ENCODE measurements at places on chromosomes 1 and 21.
A peak's percentile ranks its signal among the peaks of the same experiment; 100 is the strongest.

DNA sequence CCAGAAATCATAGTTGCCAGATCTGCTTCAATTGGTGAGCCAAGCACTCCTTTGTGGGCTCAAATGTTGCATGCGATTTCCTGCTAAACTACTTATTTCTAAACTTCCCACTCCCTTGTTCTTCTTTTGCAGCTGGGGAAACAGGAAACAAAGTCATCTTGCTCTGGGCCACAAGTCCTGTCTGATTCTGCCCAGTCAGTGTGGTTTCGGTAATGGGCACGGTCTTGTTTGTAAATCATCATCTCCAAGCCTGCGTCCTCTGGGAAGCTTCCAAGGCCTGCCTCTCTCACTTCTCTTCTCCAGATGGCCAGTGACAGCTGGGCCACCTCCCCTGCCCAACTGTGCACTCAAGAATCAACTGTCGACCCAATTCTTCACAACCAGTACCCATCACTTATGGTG is 4.4 kb downstream of the S100A8 start:
- no peak for DNase-seq

DNA sequence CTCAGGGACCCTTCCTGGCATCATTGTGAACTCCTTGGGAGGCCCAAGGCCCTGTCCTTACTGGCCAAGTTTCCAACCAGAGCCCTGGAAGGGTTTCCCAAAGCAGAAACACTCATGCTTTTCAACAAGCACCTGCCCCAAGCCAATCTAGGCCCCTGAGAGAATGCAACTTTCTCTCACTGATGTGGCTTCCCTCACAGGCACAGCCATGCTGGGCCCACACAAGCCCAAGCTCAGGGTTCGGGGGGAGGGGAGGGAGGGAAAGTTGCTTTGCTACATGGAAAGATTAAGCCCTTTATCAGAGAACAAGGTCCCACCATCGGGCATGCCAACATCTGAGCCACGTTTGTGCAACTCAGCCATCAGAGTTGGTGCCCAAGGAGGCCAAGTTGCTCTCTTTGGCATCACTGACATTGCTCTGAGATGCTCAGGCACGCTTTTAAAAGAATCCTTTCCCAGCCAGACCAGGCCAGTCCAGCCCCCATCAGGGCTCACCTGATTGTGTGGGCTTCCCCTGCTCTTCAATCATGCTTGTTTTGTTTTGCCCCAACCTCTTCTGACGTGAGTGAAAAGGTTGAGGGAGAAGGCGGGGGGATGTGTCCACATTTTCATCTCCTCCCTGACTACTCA is 43.5 kb downstream of the RIMS3 start:
- no peak for DNase-seq

DNA sequence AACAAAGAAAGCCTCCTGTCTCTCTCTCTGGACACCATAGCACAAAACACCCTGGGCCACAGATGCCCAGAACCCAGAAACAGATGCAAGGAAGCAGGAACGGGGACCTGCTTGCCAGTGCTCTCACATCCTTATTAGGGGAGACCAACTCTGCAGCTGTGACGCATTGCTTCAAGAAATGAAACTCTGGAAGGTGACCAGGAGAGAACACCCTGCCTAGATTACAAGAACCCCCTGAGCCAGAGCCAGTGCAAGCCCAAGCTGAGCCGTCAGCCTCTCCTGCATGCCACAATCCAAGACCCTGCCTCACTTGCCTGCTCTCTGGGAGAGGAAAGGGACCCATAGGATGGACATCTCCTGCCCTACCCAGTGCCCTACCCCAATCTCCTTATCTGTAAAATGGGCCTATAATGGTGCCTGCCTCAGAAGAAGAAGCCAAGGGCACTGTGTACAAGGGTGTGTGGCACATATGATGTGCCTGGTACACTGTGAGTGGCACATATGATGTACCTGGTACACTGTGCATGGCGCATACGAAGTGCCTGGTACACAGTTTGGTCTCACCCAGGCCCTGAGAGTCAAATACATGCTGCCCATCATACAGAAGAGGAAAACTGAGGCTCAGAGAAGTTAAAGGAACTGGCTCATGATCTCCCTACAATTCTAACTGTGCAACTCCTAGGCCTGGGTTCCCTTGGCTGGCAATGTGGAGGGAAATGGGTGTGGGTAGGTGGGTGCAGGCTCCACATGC is 16.8 kb upstream of the FAM131C start:
- no peak for DNase-seq

DNA sequence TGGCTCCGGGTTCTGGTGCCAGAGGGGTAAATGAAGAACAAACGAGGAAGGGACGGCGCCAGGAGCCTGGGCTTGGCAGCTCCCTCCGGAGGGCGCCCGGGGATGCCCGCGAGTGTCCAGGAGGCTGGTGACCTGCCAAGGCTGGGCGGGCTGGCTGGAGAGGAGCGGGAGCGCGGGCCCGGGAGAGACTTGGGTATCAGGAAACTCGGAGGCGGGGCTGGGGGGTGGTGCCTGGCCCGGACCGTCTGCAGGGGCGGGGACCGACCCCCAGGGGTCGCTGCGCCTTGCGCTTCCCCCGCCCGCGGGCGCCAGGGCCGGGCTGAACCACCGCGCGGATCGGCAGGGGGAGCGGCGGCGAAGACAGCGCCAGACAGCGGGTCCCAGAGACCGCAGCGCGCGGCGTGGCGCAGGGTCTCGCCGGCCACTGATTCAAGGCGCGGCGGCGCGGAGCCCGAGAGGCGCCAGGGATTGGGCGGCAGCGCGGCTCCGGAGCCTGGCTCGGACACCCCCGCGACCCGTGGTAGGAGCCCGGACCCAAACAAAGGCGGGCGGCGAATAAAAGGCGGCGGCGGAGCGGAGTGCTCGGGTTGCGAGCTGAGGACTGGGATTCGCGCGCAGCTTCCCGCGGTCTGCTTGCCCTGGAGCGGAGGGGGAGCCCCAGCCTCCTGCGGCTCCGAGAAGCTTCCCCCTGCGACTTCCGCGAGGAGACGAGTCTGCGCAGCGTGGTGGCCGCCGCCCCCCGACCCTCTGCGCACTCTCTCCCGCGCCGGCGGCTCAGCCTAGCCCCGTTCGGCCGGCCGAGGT is at the start of gene DISP3:
Gene DISP3 (plus strand): TSS at position 585 of the 804 bp plus-strand sequence. CDS start 21,838 bp downstream, outside the sequence.
- peak; percentile 99 for DNase-seq

- DNase-seq: peak; percentile 20
Observed at GRCh38 chr1:196609370-196609737, 1.1 kb upstream of the KCNT2 start.

DNA sequence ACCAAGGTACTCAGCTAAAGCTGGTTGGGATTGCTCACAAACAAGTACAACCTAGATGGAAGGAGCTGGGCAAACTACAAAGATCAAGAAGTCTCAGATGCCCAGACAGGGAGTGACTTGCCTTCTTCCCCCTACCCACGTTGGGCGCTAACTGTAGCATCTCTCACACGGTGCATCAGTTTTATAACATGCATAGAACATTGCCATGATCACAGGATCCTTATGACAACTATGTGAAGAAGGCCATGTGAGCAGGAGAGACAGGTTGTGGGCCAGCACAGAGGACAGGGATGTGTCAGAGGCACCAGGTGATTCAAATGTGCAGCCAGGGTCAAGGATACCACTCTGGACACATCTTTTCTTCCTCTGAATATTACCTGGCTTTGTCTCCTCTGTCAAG is 28.3 kb upstream of the CYP4B1 start:
- no peak for DNase-seq
